Skeletal muscle cell (primary cell): ENCODE measurements at places on chromosomes 11 and 22.

- DNase-seq, result no peak
Measured at GRCh38 chr22:30094804-30095203, 14.5 kb downstream of the HORMAD2 start.

GRCh38 chr11:27904358-27905055, 203.4 kb downstream of the KIF18A start:
- peak; percentile 68 for DNase-seq

DNA sequence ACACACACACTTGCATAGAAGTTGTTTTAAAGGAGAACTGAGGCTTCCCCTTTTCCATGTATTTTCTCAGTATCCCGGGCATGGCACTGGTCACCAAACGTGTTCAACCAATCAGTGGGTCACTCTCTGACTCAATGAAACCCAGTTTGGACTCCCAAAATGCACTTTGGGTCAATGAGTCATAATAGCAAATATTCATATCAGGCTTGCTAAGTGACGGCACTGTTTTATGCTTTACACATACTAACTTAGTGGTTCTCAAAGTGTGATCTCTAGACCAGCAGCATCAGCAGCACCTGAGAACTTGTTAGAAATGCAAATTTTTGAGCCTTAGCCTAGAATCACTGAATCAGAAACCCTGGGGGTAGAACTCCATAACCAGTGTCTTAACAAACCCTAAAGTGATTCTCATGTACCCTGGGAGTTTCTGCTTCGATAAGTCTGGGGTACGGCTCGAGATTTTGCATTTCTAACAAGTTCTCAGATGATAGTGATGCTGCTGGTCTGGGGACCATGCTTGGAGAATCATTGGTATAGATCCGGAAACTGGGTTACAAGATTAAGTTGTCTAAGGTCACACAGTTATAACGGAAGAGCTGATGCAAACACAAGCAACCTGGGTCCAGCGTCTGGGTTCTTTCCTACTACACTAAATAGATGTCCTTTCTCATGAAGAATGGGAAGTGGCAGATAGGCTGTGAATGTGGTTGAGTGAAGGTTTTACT, 35.6 kb downstream of the ETS1 start:
- no peak for DNase-seq

DNA sequence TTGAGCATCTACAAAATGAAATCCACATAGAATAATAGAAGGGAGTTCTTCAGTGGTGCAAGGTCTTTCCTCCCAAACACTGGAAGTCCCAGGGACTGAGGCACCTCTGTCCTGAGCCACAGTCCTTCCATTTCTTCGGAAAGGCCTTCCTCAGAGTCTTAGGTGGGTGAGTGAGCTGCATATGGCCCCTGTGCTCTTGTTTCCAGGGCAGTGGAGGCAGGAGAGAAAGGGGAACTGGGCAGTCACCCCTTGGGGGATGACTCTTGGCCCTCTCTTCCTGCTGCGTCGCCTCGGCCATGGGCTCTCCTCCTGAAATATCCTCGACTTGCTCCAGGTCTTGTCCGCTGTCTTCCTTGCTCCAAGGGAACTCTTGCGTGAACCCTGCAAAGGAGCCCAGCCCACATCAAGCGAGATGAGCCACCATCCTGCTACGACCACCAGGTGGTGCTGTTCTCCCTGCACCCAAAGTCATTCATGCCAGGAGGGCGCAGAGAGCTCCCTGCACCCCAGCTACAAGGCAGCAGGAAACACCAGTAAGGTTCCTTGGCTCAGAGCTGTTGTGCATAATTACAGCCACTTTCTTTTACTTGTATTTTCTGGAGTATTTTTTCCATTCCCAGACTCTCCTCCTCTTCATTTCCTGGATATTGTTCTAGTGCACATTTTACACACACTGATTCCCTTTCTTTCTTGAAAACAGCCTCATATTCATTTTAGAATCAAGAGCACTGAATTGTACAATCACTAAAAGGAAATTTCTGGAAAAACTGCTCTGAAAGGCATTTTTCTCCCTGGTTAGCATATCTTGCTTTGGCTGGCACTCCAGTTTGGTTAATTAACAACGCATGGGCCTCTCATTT, 397.8 kb downstream of the OPCML start:
- no peak for DNase-seq

GRCh38 chr22:45744442-45744841, 72.8 kb downstream of the ATXN10 start:
- no peak for DNase-seq

DNA sequence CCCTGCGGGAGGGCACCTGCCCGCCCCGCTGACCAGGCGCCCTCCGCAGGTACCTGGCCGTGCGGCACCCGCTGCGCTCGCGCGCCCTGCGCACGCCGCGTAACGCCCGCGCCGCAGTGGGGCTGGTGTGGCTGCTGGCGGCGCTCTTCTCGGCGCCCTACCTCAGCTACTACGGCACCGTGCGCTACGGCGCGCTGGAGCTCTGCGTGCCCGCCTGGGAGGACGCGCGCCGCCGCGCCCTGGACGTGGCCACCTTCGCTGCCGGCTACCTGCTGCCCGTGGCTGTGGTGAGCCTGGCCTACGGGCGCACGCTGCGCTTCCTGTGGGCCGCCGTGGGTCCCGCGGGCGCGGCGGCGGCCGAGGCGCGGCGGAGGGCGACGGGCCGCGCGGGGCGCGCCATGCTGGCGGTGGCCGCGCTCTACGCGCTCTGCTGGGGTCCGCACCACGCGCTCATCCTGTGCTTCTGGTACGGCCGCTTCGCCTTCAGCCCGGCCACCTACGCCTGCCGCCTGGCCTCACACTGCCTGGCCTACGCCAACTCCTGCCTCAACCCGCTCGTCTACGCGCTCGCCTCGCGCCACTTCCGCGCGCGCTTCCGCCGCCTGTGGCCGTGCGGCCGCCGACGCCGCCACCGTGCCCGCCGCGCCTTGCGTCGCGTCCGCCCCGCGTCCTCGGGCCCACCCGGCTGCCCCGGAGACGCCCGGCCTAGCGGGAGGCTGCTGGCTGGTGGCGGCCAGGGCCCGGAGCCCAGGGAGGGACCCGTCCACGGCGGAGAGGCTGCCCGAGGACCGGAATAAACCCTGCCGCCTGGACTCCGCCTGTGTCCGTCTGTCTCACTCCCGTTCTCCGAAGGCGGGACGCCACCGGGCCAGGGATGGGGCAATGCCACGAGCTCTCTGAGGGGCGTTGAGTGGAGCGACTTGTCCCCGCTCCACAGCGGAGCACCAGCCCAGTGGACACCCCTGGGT, 1.8 kb downstream of the GALR3 start:
- DNase-seq, result no peak

DNA sequence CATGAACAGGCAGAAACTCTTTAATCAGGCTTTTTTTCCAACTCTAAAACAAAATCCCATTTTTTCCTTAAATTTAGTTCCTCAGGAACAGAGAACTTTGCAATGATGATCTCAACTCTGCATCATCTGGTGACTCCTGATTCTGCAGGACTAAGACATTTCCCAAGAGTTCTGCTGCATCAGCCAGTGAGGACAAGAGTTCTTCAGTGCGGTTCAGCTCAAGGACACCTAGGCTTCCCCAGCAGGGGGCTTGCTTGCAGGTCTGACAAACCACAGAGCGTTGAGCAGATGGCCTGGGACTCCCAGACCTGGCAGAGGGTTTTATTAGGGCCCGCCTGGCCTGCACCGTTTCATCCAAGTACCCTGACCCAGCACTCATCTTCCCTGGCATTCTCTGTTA, 6.4 kb downstream of the CDCA5 start:
- peak; percentile 9 for DNase-seq

GRCh38 chr11:43874738-43875137, 5.9 kb upstream of the ALKBH3 start:
- no peak for DNase-seq

GRCh38 chr11:71442880-71443279, 5.3 kb downstream of the DHCR7 start:
- DNase-seq, result no peak

- DNase-seq, result no peak
Measured at GRCh38 chr11:14364322-14364721, 5.3 kb upstream of the RRAS2 start.

DNA sequence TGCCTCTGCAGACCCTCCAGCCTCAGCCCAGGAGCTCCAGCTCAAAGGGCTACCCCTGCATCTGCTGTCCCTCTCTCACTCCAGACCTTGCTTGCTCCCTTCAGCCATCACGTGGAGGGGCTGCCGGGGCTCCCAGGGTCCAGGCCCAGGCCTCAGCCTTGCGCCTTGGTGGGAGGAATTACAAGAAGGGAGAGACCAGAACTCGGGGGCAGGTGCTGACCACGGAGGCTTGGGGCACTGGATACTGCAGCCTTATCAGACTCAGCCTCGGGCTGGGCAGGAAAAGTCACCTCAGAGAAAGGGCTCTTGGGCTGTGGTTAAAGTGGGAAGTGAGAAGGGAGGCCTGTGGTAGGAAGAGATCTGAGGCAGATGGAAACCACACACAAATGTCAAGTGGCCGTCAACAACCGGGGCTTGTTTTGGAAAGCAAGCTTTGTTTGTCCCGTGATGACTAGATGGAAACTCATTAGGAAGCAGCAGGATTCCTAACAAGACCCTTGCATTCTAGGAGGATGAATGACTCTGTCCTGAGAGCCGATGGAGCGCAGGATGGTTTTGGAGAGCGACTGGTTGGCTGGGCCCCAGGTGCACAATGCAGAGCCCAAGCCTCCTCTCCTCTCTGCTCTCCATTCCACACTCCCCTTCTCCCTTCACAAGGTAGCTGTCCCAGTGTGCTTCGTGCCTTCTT, 1321.7 kb downstream of the TBC1D22A start:
- no peak for DNase-seq

- DNase-seq, result no peak
Measured at GRCh38 chr22:25804676-25805075, 62.7 kb downstream of the MYO18B start.

DNA sequence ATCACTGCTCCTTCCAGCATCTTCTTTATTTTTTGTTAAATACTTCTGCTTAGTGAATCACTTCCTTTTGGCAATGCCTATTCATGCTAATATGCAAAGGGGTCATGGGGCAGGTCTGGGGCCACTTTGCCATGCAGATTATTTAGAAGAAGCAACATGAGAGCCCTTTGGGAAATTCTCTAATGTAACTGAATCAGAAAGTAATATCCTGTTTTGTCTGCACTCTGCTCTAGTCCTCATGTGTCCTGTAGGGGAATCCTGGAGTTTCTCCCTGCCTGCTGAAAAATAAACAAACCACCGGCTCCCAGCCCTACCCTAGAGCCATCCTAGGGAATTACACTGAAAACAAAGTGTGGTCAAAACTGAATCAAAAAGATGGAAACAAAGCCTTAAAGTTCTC, 176.5 kb upstream of the POU2AF2 start:
- DNase-seq, result peak; percentile 72

GRCh38 chr11:114845766-114846415, 167.6 kb downstream of the NXPE2 start:
- no peak for DNase-seq

DNA sequence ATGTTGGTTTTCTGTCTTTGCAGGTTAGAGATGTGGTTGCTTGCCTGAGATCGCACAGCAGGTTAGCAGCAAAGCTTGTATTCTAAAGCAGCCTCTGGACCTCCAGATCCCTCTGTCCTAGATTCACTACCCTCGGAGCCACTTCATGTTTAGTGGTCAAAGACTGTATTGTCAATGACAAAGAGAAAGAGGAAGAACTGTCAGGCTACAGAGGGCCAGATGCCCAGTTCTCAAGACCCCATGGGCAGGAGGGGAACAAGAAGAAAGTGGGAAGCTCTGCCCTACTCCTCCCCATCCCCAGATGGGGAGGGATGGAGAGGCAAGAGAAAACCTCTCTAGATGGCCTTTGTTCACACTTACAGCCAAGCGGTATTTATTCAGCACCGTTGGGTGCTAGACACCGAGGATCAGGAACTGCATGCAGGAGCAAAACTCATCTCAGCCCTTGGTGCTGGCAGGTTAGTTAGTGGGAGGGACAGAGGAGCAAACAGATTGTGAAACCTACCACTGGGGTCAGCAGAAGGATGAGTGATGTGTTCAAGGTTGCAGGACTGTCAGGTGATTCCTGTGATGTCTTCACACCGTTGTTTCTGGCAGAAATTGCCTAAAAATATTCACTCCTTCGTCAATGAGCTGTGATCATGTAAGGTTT, 38.3 kb upstream of the PTPRJ start:
- DNase-seq, result no peak

GRCh38 chr11:76279646-76280045, 73.3 kb upstream of the WNT11 start:
- no peak for DNase-seq

DNA sequence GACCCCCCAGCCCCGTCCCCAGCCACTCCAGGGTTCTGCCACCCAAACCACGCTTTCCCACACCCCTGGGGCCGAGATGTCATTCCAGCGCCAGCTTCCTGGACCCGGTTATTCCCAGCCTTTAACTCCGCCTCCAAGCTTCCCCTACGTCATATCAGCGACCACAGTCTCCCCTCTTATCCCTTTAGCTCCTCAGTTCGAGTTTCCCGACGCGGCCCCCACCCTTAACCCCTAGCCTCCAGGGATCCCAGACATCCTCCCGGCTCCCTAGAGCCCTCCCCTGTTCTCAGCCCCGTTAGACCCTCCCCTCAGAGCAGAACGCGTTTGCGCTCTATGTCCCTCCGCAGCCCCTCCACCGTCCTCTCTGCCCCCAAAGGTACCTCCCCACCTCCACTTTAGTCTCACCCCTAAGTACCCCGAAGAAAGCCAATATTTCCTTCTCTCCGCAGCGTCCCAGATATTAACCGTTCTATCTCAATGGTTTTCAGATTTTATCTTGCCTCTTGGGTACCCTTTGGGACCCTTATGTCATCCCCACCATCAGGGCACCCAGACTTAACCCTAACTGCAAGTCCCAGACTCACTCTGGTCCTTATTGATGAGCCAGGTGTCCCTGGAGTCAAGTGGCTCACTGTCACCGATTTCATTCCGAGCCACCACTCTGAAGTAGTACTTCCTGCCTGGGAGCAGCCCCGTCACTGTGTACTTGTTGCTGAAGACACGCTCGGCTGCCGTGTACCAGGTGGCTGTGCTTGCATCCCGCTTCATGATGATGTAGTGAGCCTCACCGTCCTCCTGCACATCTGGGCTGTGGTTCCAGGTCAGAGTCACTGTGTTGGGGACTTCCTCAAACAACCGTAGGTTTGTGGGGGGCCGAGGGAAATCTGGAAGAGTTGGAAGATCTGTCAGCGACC, 8.0 kb downstream of the TMEM86A start:
- DNase-seq, result no peak

GRCh38 chr11:75771646-75772410, 3.2 kb downstream of the DGAT2 start:
- peak; percentile 80 for DNase-seq

GRCh38 chr11:19988598-19988997, 171.7 kb downstream of the DBX1 start:
- DNase-seq, result peak; percentile 91
